ENCODE measurements at places on chromosomes 1 and 21.

GRCh38 chr1:56817716-56818463, 1.3 kb downstream of the FYB2 start:
- DNase-seq = no peak

DNA sequence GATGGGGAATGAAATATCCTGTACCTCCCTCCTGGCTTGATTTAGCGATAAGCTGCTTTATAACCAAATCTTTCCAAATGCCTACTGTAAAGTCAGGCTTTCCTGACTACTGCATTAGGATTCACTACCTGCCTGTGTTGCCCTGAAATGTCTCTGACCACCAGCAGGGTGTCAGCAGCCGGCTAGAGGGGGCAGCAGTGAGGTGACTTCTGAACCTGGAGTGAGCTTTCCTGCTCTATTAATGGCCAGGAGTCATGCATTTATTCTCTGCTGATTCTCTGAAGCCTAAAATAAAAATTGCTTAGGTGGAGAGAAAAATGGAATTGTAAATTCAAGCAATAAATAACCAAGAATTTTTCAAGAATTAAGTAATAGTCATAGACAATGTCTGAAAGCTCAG, 2.5 kb downstream of the BACE2 start:
- DNase-seq = peak; percentile 2

DNA sequence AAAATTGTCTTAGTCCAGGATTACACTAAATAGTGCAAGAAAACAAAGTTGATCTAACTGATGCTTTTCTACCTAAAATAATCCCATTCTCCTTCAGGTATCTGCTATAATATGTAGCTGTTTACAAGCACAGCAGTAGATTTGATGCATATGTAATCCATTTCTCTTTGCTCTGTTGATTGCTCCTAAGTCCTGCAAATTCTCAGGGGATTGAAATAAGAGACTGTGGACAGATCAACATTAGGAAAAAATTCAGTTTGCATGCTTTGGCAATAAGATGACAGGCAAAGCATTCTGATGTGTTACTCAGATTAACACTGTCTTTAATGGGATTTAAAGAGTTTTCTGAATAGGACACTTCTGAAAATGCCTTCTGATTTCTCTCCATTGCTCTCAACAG, 34.7 kb downstream of the RNF11 start:
- DNase-seq = no peak

DNA sequence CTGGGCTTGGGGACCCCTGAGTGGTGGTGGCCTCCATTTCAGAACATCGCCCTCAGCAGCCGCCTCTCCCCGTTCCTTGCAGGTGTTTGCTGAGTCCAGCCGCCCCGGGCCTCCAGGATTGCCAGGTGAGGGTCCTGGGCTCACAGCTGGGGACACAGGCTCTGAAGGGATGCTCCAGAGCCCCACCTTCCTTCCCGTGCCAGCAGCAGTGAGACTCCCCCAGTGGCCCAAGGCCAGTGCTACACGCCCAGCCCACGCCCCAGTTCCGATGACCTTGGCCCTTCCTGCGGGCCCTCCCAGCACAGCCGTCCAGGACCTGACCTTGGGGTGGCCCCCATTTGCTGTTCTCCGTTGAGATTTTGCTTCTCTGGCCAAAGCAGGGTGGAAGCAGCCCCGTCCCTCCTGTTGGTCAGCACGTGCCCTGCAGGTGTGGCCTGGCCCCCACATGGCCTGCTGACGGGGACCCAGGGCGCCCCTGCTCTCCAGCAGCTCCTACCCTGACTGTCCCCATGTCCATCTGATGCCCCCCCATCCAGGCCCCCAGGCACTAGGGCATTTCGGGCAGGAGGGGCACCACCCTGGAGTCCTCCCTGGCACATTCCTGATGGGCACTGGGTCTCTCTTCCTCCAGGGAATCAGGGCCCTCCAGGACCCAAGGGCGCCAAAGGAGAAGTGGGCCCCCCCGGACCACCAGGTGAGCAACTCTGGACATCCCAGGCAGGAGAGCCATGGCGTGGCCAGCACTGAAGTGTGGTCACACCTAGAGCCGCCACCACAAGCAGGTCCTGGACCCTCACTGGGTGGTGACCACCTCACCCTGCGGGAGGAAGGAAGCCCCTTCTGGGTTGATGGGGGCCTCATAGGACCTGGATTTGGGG, 45.0 kb downstream of the SLC19A1 start:
- no peak for DNase-seq

DNA sequence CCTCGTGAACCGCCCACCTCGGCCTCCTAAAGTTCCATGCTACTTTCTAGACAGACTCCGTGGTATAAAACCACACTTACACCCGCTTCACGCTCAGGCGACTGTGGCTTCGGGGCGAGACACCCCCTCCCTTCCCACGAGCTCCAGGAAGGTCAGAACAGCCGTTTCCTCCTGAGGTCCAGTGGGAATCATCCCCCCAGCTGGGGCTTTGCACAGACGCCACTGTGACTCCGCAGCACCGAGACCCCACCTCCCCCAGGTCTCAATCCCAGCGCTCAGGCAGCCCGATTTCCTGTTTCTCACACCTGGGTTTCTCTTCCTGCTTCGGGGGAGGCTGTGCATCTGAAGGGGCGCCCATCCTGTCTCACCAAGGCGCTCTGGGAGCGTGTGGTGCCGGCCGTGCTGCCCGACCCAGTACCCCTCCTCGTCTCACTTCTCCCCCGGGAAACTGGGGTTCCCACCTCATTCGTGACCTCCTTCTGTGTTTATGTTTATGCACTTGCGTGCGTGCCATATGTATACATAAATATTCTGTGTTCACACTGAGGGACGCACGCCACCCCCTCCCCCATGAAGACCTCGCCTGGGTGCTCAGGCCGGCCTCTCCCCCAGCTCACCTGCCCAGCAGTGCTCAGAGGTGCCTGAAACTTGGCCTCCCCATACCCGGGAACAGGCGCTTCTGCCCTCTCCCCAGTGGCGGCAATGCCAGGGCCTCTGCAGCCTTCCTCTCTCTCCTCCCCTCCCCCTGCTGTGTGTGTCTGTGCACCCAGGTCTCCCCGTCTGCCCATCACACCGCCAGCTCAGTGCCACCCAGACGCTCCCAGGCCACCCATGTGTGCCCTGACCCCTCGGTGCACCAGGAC, 14.6 kb downstream of the SLC35E2B start:
- no peak for DNase-seq

GRCh38 chr1:14516974-14517840, 81.3 kb upstream of the KAZN start:
- no peak for DNase-seq
